ENCODE measurements at places on chromosomes 5 and 9.

GRCh38 chr9:73200694-73201452 is 49.2 kb downstream of the ANXA1 start:
- no peak for DNase-seq

- no peak for DNase-seq
Observed at GRCh38 chr9:93649610-93650261, 73.4 kb downstream of the PHF2 start.

DNA sequence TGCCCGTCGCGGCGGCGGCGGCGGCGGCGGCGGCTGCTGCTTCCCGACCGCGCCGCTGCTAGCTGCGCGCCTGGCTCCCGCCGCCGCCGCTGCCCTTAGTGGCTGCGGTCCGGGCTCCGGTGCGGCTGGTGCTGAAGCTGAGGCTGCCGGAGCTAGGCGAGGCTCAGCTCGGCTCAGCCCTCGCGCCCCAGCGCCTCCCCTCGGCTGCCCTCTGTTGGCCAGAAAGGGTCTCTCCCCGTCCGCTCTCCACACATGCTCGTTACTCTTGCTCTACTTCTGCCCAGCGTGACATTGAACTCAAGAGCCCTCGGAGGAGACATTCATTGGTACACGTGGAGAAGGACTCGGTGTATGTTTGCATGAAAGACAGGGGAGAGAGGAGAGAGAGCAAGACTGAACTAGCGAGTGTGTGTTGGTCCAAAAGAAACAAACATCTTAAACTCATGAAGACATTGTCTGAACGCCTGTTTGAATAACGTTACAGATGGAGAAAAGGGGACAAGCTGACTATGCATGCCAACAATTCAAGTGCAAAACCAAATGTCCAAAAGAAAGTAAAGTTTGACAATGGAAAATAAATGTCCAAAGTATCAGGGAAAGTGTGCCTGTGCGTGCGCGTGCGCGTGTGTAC is at the start of gene HCN1:
HCN1 (minus strand) TSS at position 175 of the 631 bp plus-strand sequence.
- peak; percentile 17 for DNase-seq

DNA sequence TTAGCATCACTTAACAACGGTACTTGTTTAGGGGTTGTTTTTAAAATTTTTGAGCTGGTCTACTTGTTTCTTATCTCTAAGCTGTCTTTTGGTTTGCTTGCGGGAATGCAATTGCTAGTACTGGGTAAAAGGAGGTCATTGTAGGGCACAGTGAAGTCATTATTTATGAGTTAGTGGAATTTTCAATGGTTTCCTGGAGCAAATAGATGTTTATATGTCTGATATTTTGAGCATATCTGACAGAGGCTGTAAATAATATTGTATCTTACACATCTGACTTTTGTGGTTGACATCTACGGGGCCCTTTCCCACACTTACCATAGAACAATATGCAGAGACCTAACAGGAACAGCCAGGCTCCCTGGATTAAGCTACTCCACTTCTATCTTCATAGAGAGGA is 90.4 kb upstream of the IL6ST start:
- no peak for DNase-seq

DNA sequence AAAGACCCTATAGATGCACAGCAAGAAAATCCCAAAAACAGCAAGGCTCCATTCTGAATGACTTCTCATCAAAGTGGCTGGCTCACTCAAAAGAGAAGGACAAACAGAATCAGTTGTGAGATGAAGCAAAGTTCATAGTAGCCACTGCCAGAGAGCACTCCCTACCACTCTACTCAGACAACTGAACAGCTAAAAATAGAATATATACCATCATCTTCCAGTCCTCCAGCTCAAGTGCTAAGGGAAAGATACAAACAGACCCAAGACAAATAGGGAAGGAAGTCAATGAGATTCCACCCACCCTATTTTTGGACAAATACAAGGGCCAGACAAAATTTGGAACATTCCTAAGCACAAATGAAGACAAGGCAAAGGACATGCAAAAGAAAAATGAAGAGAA is 20.6 kb downstream of the GNAQ start:
- no peak for DNase-seq

- no peak for DNase-seq
Observed at GRCh38 chr5:173153842-173154241, 9.5 kb downstream of the BNIP1 start.

DNA sequence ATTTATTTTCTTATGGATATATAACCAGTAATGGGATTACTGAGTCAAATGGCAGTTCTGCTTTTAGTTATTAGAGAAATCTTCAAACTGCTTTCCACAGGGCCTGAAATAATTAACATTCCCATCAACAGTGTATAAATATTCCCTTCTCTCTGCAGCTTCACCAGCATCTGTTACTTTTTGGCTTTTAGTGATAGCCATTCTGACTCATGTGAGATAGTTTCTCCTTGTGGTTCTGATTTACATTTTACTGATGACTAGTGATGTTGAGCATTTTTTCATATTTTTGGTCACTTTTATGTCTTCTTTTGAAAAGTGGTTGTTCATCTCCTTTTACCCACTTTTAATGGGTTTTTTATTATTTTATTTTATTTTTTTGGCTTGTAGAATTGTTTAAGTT is 1290.3 kb upstream of the CDH9 start:
- no peak for DNase-seq

DNA sequence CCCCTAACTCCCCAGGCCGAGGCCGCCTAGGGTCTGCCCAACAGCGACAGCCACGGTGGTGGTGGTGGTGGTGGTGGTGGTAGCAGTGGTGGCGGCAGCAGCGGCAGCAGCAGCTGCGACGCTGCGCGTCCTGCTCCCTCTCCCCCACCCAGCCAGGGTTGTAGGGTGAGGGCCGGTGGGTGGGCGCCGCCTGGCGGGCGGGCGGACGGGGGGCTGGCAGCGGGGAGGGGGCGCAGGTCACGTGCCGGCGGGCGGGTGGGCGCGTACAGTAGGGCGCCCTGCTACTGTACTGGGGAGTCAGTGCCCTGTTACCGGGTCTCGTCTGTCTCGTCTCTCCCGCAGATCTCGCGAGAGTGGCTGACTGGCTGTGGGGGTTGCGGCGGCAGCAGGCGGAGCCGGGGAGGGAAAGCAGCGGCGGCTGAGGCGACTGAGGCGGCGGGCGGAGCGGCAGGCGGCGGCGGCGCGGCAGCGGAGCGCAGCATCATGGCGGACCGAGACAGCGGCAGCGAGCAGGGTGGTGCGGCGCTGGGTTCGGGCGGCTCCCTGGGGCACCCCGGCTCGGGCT is at the start of gene PURA:
PURA (plus strand) TSS at position 411 of the 565 bp plus-strand sequence; CDS start at position 484, 73 bp downstream.
- DNase-seq: peak; percentile 53

- no peak for DNase-seq
Observed at GRCh38 chr5:177507165-177507564, 2.5 kb downstream of the DOK3 start.

DNA sequence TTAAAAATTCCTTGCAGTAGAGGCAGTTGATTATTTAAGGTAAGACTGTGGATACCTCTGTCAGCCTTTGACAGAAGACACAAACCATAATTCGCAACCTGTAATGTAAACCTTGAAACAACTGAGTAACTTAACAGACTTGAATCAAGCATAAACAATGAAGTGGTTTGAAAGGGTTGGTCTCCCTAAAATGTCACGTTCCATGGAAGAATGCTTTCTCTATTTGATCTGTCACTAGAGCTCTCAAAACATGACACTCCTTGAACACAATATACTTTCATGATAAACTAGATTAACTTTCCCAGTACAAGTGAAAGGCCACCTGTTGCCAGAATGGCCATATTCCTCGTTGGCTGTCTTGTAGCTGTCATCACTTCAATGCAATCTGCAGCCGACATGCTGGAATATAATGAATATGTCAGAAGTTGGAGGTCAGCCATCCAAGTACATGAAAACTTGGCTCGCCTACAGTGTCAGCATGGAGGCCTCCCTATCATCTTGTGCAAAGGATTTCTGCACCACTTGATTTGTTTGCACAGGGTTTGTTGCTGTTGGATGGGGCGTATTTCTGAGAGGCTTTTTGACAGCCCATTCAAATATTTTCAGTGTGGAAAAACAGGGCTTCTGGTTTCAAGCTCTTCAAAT is 228.0 kb downstream of the TLE4 start:
- no peak for DNase-seq

GRCh38 chr9:99614341-99614740 is 207.3 kb upstream of the NR4A3 start:
- DNase-seq: no peak

- no peak for DNase-seq
Observed at GRCh38 chr9:134598884-134599245, 42.7 kb upstream of the COL5A1 start.

GRCh38 chr5:152649609-152650008 is 244.5 kb upstream of the NMUR2 start:
- no peak for DNase-seq

- no peak for DNase-seq
Observed at GRCh38 chr5:17174965-17175364, 42.5 kb upstream of the BASP1 start.

DNA sequence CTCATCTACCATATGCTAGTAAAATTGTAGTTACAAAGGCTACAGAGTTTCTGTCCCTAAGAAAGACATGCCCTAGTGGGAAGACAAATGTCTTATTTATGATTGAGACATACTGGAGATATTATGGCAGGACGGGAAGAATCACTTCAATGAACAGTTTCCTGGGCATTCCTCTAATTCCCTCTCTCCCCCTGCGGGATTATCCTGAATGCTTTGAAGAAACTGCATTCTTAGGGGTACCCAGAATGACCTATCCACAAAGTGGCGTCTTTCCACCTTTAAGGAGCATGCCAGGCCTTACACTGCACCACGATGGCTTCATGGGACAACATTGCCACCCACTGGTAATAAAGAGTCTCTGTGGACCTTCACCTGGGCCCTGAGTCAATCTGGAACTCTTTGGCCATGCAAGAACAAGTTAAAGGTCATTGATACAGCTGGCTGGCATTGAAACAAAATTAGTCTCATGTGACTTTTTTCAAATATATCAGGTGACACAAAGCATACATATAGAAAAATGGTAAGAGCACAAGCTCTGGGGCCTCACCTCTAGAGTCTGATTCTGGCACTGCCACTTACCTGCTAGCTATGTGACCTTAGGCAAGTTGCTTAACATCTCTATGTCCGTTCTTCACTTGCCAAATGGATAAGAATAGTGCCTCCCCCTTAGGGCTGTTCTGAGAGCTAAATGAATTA is 32.0 kb downstream of the ANKRD55 start:
- DNase-seq: no peak

GRCh38 chr5:11903614-11904264 is 507 bp downstream of the CTNND2 start:
- DNase-seq: no peak

GRCh38 chr9:35452481-35452880 is 37.4 kb upstream of the RUSC2 start:
- DNase-seq: no peak

DNA sequence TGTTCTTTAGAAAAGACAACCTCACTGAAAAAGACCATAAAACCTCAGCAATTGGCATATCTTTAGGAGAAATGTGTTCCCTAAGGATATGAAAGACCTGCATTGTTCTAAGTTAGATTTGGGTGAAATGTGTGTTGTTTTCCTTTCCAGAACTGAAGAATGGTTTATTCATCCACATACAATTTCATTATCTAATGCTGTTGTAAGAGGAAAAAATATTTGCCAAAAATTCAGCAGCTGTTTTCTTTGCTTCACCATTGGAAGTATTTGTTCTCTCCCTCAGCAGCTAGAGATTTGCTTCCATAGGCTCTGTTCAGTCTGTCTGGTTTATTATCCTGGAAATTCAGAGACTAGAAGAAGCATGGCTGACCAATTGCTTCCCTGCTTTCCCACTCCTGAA is 150.9 kb downstream of the ISOC1 start:
- DNase-seq: no peak

GRCh38 chr9:137333016-137333671 is 31.1 kb upstream of the NRARP start:
- no peak for DNase-seq

DNA sequence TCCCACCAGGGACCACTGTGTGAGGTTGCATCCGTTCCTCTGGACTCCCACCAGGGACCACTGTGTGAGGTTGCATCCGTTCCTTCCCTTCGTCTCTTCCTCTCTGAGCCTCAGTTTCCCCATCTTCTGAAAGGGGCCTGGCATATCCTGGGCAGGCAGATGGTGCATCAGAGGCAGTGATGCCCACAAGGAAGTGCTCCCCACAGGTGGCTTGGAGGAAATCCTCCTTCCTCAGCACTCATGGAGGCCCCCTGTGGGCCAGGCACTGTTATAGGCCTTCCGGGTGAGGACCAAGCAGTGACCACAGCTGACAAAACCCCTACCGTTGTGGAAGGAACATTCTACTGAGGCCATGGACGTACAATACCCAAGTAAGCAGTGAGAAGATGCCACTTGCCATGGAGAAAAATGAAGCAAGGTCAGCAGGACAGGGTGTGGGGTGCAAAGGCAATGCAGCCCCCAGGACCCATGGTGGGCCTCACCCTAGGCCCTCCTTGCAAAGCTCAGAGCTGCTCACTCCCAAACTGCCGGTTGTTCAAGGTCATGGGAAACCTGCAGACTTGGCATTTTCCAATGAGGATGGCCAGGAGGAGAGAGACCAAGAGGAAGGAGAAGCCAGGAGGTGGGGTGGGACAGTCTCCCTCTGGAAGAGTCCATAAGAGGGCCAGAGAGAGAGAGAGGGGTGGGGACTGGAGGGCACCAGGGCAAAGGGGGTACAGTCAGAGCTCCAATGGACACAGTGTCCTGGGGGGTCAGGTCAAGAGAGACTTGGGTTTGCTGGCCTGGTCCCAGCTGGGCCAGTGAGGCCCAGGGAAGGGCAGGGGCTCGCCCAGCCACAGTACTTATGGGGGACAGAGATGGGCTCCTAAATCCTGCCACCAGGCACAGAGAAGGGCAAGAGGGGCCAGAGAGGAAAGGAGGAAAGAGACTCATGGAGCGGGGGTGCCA is 51.1 kb downstream of the C9orf50 start:
- no peak for DNase-seq

GRCh38 chr9:110160685-110161084 is 47.3 kb downstream of the C9orf152 start:
- no peak for DNase-seq

DNA sequence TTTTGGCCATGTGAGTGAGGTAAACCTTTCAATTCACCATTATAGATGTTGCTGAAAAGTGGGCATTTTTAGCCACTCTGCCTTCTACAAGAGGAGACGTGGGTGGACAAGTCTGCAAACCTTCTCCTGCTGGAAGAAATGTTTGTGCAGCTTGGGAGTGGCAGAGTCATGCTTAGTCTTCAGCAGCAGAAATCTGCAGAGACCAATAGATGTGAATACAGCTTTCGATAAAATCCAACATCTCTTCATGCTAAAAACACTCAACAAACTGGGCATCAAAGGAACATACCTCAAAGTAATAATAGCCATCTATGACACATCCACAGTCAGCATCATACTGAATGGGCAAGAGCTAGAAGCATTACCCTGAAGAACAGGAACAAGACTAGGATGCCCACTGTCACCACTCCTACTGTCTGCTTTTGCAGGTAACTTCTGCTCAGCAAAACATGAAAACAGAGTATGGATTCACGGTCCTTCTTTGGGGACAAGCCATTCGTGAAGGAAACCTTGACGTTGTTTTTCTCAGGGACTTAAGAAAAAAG is 91.3 kb downstream of the RALGPS1 start:
- no peak for DNase-seq

Measured in non-pigmented ciliary epithelial cell (primary cell).